AG08396 (cell line): ENCODE measurements at places on chromosomes 1 and 21.
A peak's percentile ranks its signal among the peaks of the same experiment; 100 is the strongest.

DNA sequence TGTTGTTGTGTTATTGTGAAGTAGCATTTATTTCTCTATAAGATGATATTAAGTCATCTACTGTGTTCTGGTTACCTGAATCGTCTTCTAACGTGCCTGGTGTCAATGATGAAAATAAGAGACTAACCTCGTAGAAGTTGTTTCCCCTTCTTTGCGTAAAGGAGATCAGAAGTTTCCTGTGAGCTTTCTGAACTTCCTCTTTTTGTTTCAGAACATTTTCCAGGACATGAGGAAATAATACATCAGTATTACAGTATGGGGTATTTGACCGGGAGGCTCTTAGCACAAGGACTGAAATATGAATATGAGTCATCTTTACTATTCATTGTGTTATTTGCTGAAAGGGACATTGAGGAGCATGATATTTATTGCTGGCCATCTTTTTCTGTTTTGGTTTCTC lies 1.3 kb downstream of the ST6GALNAC3 start:
- no peak for DNase-seq

- DNase-seq, result no peak
Measured at GRCh38 chr21:17352996-17353655, 159.7 kb upstream of the CXADR start.

GRCh38 chr1:57146100-57146499 lies 180.3 kb upstream of the C8B start:
- no peak for DNase-seq

- no peak for DNase-seq
Measured at GRCh38 chr1:185480545-185480944, 163.5 kb upstream of the IVNS1ABP start.

GRCh38 chr1:200558866-200559459 lies 61.6 kb downstream of the KIF14 start:
- DNase-seq, result peak; percentile 46

DNA sequence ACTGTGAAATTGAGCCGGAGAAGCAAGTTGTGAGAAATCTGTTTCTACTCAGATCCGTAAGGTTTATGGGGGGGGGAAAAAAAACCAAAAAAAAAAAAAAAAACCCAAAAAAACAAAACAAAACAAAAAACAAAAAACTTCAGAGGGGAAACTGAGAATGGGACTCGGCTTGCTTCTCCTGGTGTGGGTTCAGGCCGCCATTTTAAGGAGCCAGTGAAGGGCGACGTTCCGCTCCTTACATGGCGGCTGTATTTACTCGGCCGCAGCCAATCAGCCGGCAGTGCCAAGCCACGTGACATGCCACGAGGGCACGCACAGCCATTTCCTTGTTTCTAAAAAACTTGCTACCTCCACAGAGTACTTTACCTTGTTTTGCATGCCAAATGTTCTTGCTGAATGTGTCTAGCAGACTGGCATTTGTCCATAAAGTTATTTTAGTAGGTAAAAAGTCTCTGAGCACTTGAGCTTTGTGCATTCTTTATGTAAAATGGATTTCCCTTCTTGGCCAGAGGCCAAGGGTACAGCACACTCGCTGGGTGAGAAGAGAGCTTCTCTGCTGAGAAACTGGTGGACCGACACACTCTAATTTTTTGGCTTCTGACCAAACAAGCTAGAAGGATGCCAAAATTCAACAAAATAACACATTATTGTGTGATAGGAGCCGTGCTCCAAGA lies 101.8 kb downstream of the NFIA start:
- DNase-seq, result peak; percentile 78

DNA sequence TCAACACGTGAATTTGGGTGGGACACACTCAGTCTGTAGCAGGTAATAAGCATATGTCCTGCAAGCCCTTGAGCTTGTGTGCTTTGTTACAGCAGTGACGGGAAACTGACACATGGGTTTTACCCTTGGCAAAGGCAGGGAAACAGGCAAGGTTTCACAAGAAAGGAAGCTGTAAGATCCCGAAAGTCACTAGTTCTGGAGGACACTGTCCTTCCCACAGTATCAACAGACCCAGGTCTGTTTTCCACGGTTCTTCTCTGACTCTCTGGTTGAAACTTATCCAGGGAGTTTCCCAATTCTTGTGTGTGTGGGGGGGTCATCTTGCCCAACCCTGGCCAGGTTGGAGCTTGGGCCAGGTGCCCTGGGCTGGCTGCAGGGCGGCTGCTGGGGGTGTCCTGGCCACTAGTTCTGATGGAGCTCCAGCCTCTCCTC lies 29.3 kb upstream of the ZBTB21 start:
- no peak for DNase-seq

- DNase-seq, result no peak
Measured at GRCh38 chr21:23812485-23812884, 1794.8 kb downstream of the MRPL39 start.

DNA sequence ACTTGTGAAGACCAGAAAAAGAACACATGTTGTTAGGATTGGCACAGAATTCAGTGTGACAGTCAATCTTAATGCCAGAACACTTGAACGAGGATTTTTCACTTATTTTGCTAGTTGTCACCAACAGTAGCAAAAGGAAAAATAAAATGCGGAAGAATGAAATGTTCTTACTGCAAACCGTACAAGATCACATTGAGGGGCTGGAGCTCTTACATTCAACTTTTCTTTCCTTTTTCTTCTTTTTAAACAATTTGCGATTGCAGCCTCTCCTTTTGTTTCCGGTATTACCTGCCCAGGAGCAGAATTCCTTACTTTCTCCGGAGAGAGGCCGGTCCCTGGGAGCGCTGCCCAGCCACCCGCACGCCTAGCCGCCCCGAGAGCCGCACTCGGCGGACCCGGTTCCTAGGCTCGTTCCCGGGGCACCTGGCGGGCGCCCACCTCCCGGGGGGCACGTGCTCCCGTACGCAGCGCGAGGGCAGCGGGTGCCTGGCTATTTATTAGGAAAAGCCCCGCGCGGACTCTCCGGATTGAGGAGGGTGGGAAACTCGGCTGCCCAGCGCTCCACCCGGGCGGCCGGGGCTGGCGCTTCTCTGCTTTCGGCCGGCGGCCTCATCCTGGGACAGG lies 1.2 kb upstream of the CAMTA1 start:
- DNase-seq, result no peak

DNA sequence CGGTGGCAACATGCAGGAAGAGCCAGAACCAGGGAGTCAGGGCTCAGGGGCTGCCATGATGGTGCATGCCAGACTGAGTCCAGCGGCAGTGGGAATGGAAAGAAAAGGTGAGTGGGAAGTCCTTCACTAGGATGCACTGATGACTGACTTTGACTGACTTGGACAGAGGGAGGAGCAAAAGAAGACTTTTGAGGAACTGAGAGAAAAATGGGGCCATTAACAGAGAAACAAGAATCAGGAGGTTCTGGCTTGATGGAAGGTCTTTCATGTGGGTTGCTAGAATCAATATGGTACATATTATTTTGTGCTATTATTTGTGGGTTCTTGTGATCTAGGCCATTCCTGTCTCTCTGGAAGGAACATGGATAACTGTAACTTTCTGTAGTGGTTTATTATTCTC lies 454.6 kb upstream of the PROX1 start:
- no peak for DNase-seq

DNA sequence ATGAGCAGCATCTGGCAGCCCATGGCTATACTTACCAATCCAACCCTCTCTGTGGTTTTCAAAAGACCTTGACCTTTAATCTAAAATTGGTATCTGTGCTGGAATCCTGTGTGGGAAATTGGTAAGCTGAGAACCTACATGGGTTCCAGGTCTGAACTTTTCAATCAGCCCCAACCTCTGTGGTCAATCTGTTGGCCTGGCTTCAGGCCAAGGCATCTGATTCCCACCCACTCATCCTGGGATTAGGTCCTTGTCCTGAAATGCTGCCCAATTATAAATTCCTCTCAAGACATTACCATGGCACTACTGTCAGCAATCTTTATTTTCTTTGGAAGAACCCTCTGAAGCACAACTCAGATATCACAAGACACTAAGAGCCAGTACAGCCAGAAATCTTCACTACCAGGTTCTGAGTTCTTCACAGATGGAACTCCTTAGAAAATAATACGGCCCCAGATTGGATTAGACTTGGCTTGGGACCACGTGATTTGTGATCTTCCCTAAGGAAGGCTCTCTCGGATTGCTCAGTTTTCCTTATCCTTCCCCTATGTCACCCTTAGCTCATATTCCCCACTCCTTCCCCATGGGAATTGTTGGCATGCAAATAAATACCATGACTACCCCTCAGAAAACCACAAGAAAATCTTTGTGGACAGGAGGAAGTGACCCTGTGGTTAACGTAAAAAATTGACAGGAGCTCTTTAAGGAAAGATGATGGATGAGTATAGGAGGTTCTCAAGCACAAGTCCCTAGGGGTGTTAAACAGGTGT lies 207.9 kb upstream of the ST6GALNAC5 start:
- no peak for DNase-seq

- no peak for DNase-seq
Measured at GRCh38 chr1:182724215-182724614, 39.8 kb upstream of the RGS8 start.

DNA sequence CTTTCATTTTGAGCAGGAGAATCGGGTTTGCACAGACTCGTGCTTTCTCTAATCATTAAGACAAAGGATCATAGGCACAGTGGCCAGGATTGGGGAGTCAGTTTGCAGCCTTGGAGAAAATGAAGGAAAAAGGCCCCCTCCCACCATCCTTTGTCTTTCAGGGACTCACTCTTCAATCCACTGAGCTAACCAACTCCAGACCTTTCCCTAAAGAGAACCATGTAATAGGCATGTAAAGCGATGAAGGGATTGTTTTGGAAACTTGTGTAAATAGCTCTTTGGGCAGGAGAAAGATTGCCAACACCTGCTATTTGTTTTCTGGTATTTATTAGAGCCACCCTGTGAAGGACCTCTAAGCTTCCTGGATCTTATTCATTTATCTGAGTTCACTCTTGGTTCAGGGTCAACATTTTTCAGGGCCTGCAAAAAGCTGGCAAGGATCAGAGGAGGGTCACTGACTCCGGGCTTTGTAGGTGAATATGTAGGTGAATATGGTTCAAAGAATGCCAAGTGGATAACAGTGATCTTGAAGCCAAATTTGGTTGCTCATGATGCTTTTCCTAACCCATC lies 192.6 kb upstream of the FGGY start:
- no peak for DNase-seq

GRCh38 chr1:69524015-69524414 lies 43.7 kb upstream of the LRRC7 start:
- no peak for DNase-seq

GRCh38 chr1:236023926-236024565 lies 40.8 kb downstream of the NID1 start:
- no peak for DNase-seq

GRCh38 chr1:243413431-243414151 lies 157.8 kb downstream of the SDCCAG8 start:
- DNase-seq, result no peak

- DNase-seq, result no peak
Measured at GRCh38 chr1:230707732-230708630, 5.9 kb downstream of the AGT start.

GRCh38 chr21:40047993-40048730 lies 180.9 kb downstream of the PCP4 start:
- DNase-seq, result no peak
